ENCODE measurements at places on chromosomes 11 and 22.

GRCh38 chr11:14480716-14481115 lies 18.9 kb downstream of the COPB1 start:
- no peak for DNase-seq

DNA sequence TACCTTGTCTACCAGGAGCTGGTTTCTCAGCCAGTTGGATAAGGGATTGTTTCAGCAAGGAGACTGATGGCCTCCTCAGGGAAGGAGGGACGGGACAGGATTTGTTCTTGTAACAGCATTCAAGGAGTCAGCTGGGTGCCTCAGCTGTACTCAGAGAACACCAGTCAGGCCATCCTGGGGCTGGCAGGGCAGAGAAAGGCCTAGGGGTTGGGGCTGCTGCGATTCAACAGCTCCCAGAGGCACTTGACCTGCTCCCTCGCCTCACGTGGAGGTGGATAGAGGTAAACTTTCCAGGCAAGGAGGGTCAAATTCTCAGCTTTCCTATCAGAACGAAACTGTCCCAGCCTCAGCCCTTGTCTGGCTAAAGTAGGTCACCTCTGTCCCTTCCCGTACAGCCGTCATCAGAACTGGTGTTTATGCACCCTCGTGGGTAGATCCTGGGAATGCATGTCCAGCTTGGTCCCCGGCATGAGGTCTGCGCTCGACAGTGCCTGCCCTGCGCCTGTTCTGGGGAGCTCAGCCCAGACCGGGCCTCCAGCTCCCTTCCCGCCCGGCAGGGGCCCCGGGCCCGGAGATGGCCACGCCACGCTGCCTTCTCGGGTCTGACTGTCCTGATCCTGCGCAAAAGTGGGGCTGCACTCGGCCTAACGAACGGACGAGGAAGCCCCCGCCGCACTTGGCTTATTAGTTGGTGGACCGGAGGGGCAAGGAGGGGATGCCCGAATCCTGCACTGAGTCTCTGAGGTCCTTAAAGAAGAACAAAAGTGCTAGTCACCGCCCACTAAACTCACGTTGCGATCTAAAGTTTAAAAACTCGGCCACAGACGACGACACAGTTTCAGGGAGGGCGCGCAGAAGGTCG lies 762 bp upstream of the CCDC134 start:
- no peak for DNase-seq

DNA sequence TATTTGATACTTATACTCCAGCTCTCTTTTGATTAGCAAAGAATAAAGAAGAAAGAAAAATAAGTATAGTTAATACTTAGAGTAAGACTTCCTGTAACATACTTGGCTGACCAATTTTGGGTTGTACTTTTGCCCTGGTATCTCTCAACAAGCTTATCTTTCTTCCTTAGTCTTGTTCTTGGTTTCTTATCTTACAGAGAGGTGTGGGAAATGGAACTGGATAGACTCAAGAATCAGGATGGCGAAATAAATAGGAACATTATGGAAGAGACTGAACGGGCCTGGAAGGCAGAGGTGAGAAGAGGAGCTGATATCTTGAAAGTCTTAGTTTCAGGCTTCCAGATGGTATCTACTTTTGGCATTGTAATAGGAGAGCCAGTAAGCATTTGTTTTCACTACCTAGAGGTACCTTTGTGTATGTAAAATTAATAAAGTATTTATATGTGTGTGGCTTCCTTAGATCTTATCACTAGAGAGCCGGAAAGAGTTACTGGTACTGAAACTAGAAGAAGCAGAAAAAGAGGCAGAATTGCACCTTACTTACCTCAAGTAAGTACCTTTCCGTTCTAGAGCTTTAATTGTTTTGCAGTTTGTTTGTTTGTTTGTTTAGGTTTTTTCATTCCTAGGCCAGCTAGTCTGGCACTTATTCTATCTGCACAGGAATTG lies 11.3 kb upstream of the BACE1-AS start:
- no peak for DNase-seq

- no peak for DNase-seq
Observed at GRCh38 chr11:65032216-65032615, 5.0 kb downstream of the SNX15 start.

DNA sequence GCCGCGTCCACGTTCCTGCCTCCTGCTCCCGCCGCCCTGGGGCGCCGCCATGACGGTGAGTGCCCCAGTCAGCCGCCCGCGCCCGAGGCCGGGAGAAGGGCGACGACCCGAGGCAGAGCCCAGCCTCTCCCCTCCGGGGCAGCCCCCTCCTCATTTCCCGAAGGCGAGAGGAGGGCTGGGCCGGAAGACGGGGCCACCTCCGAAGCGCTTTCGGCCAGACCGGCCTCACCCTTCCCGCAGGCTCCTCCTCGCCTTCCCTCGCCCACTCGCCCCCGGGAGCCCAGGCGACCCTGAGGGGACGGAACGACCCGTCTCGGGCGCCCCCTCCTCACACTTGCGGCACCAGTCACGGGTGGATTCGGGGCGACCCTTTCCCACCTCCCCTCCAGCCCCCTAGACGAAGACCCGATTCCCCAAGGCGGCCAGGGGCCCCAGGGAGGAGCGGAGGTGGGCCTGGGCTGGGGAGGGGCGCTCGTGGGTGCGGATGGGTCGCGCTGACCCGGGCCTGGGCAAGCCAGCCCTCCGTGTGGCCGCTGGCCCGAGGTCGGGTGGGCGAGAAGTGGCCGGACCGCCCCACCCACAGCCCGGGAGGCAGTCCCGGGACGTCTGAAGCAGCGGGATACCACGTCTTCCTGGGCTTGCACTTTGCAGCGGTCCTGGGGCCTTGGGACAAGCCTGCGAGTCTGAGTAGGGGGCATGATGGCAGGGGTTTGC lies 49.7 kb downstream of the TRIOBP start:
- peak; percentile 39 for DNase-seq

GRCh38 chr11:126415128-126415527 lies 59.6 kb downstream of the ST3GAL4 start:
- DNase-seq = no peak

All from activated CD8-positive, alpha-beta memory T cell treated with anti-CD3 and anti-CD28 coated beads, Interleukin-2, amount 50 U/mL, for 4 hours (primary cell).